Mucosa of descending colon (tissue), 3 donors: ENCODE measurements at places on chromosomes 11 and 22. TPM values are rescaled to one million over a fixed set of nuclear protein-coding genes. Genes with fewer than 3 reads are reported as not detected.
A peak's percentile ranks its signal among the peaks of the same experiment; 100 is the strongest.

Gene EI24
- total RNA-seq = 83.1 TPM

Gene RAB36
- total RNA-seq = 6.4 TPM

Gene OR9G1
- not detected for total RNA-seq

Gene HEPN1
- not detected for total RNA-seq

Gene UPK3A
- not detected for total RNA-seq

Gene LDLRAD3
- total RNA-seq = 1.0 TPM

Gene PRR33
- total RNA-seq = not detected

Gene PRR5
- total RNA-seq = 21.8 TPM

Gene ACCS
- 22.9 TPM for total RNA-seq

Gene ESAM
- total RNA-seq = 11.5 TPM

Gene SYT9
- 0.12 TPM for total RNA-seq

Gene DTX4
- 37.4 TPM for total RNA-seq

Gene SLC22A8
- not detected for total RNA-seq

- peak; percentile 90 for DNase-seq
Observed at GRCh38 chr22:42648368-42649245, 585 bp downstream of the CYB5R3 start.

GRCh38 chr11:111926505-111927391, 8.0 kb downstream of the C11orf52 start:
- peak; percentile 97 for DNase-seq

DNA sequence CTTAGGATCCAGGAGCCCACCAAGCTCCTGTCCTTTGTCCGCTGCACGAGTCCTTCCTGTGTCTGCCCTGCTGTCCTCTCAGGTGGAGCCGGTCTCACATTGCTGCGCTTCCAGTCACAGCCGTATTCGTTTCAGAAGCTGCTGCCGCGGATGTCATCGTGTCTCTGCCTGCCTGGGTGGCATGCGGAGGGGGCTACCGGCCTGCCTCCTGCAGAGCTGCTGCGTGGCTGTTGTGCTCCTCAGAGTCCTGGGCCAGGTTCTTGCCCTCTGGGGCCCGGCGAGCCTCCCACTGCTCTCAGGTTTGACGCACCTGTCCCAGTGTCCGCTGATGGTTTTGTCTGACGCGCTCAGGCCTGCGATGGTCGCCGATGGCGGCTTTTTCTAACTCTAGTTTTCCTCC, 254.2 kb downstream of the TBC1D22A start:
- no peak for DNase-seq

DNA sequence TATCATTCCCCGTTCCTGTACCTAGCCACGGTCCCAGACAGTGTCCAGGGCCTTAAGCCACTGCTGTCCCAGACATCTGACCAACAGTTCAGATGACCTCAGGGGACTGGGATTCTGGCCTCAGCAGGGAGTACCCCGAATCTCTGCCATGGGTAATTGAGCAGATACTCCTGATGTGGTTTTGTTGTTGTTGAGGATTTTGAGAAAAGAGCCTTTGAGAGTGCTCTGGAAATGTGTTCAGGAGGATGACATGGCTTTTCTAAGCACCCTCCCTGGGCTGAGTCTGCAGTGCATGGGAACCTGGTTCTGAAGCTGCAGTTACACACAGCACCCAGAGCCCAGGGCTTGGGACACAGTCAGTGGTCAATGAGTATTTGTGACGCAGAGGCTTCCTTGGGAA, 30.4 kb downstream of the ADAMTS15 start:
- DNase-seq = no peak

GRCh38 chr11:72004515-72005346, 6.0 kb downstream of the IL18BP start:
- DNase-seq = no peak

- peak; percentile 85 for DNase-seq
Observed at GRCh38 chr11:35235936-35236666, 97.1 kb downstream of the CD44 start.

DNA sequence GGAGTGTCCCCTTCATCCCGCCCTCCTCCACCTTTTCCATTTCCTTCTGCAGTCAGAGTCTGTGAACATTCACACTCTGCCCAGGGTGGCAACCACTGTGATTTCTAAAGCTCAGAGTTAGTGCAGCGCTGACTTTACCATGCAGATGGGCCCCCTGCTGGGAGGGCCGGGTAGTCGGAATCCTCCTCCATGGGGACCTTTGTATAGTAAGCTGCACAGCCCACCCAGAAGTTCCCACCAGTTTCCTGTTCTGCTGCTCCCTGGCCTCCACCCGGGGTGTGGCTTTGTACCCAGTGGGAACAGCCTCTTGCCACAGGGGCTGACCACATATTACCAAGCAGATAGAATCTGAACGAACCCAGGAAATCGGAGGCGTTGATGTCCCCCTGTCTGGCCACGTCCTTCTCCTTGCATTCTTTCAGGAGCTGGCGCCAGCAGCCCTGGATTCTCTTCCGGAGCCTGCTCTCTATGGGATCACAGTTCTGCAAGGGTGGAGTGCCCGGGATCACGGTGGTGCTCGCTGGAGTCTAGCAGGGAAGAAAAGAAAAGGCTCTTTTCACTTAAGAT, 125.3 kb downstream of the MPPED1 start:
- no peak for DNase-seq

- DNase-seq = no peak
Observed at GRCh38 chr11:134730561-134731212, 318.6 kb upstream of the B3GAT1 start.

DNA sequence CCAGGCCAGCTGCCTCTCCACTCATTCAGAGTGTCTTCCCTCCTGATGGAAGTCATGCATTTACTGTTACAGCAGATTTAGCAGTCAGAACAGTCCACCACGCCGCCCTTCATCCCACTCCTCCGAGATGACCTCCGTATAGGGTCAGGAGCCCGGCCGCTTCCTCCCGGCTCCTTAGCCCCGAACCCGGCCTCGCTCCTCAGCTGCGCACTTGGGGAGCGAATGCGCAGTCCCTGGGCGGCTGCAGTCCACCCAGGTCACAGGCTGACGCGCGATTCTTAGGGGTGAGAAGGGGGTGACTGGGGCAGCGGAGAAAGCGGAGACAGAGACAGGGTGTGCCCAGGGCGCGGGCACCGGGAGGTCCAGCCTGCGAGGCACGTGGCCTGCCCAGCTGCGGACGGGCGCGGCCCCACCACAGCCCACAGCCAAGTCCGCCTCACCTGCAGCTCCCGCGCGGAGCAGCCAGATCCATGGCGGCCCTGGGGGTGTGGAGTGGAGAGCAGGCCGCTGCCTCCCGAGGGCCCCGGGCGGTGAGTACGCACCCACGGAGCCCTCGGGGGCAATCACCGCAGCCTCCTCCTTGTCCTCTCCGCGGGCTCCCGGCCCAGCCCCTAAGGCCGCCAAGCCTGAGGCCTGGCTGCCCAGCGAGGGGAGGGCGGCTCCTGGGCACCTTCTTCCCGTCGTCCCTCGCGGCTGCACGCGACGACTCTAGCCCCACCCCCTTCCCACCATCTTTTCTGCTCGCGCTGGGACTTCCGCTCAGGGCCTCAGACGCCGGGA, 286.6 kb downstream of the BRD1 start:
- no peak for DNase-seq

DNA sequence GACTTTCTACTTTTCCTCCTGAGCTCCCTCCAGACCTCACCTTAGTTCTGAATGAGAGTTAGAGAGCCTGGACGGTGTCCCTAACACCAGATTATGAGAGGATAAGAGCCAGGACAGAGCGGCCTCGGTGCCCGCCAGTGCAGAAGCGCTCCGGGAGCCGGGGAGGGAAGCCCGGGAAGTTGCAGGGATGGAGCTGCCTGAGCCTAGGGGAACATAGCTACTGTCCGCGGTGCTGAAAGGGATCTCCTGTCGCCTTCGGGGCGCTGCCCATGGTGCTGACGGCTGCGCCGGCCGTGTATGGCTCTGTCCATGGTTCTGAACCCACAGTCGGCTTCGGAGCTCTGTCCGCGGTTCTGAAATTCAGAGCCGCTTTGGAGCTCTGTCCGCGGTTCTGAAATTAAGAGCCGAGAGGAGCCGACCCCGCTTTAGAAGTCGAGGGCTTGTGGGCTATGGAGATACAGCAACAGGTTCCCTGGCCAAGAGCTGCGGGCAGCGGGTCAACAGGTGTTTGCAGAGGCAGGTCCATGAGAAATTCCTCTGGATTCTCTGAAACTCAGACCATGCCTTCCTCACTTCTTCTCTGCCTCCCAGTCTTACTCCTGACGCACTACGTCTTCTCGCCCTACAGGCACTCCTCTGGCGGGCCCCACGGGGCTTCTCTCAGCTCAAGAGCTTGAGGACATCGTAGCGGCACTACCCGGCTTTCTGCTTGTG, 814 bp downstream of the NPAS4 start:
- DNase-seq = peak; percentile 90

DNA sequence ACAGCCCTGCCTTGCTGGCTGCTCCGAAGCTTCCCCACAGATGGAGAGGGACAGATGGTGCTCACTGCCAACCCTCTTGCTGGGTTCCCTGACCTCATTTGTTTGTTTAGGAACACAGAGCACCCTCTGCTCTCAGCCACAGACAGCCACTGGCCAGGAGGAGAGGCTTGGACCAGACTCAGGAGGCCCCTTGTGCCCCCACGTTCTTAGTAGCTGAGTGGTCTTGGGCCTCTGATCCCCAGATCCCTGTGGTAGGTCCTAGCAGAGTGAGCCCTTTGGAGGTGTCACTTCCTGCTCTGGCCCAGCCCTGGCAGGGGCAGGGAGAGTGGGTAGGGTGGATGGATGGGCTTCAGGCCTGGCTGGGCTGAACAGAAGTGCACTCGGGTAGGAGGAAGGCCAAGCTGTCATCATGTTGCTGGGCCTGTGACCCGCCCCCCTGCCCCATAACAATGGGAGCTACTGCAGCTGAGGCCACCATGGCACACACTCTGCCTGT, 84.0 kb downstream of the DHCR7 start:
- no peak for DNase-seq

DNA sequence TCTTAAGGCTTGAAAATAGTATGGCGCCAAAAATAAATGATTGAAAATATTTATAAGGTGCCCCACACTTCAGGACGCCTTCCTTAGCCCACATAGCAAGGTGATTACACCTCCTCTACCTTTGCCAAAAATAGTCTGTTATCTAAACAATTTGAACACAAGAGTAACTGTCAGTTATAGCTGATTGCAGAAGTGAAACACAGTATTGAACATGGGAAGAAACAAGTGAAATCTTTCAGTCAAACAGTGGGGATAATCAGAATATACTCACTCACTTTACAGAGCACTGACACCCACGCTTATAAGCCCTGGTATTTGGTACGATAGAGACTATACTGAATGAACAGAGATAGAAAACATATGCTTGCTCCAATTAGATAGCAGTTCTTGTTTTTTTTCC, 203.1 kb downstream of the RAB38 start:
- no peak for DNase-seq

- no peak for DNase-seq
Observed at GRCh38 chr22:35560824-35561223, 20.2 kb downstream of the RASD2 start.

DNA sequence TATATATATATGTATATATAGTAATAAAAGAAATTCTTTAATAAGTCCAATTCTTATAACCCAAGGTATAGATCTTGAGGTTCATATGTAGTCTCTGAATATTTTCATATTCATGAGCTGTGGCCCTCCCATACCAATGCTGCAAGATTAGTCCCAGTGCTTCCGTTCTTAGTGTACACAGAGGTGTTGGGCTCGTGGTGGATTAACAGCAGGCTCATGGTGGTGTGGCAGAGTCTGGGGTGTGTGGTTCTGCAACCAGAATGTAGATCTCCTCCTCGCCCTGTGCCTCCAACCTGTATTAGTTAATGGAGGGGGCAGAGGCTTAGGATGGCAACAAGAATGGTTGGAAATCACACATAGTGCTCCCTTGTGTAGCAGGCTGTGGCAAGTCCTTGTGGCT, 16.8 kb downstream of the PRDM10 start:
- no peak for DNase-seq

- no peak for DNase-seq
Observed at GRCh38 chr11:30902929-30903328, 316.8 kb upstream of the MPPED2 start.

DNA sequence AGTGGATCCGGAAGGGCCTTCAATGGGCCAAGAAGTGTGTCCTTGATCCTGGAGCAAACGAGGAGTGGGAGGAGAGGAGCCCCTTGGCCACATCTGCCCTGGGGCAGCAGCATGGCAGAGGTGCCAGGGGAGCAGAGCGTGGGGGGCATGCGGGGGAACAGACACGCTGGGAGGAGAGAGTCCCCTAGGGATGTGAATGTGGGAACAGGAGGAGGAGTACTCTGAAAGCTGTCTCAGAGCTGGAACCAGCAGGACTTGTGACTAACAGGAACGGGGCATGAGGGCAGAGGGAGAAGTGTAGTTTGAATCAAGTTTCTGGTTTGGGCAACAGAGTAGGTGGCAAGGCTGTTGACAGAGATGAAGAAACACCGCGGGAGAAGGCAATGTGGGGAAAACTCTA, 54.5 kb upstream of the SLC35C1 start:
- no peak for DNase-seq

DNA sequence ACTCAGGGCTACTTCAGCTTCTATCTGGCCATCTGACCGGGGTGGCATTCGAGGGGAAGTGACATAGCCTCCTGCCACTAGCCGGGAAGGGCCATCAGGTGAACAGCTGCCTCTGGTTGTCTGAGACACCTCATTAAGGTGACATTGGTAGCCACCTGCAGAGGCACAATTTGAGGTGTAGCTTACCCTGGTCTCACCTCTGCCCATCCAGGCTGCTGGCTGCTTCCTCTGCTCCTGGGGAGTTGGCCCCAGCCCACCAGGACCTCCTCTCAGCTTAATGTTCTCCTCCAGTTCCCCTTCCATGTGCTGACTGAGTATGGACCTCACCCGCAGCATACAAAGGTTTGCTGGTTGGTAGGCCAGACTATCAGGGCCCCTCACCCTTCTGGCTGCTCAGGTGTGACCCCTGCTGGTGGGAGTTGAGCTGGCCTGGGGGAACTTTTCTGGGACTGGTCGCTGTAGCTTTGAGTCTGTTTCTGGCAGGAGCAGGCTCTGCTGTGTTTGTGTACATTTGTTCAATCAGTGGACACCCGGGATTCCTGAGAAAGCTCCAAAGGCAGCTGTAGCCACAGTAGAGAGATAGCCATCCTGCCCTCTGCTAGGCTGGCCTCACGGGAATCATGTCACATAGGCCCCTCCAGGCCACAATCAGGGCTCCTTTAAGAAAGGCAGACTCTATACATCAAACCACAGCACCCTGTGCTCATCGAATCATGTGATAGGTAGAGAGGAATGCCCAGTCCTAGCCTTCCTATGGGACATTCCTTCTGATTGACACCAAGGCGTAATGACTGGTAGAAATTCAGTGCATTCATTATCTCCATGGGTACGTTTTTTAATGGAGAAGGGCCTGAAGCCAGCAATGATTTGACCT, 295.1 kb upstream of the PLET1 start:
- peak; percentile 45 for DNase-seq

GRCh38 chr11:7449841-7450214, 35.5 kb upstream of the OLFML1 start:
- DNase-seq = no peak

DNA sequence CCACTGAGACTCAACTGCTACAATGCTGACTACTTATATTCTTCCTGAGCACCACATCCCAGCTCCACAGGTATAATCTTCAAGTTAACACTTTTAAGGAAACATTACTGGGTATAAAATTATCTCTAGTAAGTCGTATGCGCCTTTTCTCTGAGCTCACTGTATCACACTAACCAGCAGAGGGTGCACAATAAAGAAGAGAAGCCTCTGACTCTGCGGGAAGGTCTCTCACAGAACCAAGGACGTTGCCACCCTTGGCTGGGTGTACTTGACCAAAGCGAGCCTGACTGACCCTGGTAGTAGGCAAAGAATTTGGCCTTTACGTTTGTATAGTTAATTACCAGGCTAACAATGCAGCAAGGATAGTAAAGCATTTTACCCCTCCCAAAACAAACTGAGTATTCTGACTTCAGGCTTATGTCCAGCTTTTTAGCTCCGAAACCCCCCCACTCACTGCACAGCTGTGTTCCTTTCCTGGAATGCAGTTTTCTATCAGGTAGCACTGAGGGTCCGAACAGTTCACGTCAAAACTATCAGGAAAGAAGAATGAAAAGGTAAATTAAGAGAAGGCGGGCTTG, at the start of gene BTBD18:
Gene BTBD18 (minus strand): TSS at position 144 of the 578 bp plus-strand sequence. CDS start 631 bp downstream, outside the sequence.
- DNase-seq = no peak
